ENCODE measurements at places on chromosomes 11 and 22.
A peak's percentile ranks its signal among the peaks of the same experiment; 100 is the strongest.

DNA sequence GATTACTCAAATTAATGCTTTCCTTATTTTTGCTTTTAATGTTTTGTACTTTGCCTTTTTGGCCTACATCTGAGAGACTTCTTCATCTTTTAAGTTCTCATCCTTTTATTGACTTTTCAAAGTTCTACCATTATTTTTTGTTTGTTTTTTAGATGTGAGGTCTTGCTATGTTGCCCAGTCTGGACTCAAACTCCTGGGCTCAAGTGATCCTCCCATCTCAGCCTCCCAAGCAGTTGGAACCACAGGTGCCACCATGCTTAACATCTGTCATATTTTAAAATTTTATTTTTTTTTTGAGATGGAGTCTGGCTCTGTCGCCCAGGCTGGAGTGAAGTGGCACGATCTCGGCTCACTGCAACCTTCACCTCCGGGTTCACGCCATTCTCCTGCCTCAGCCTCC, 57.8 kb downstream of the PPP6R2 start:
- no peak for ATAC-seq

- ATAC-seq, result no peak
These were observed 3.2 kb upstream of the RTN4R start for GRCh38 chr22:20271114-20271994.

DNA sequence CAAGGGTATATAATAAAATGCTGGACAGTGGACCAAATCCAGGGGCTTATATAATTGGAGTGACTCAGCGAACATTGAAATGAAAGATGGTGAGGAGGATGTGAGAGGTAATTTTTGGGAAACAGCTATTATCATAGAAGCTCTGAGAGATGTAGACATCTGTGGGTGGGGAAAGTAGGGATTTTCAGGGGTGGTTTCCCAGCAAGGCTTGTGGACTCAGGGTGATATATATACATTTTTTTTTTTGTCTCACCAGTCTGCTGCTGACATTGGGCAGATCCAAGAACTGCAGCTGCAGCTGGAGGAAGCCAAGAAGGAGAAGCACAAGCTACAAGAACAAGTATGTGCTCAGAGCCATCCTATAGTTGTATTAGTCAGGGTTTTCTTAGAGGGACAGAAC, 208.1 kb downstream of the MYO18B start:
- peak; percentile 60 for ATAC-seq

DNA sequence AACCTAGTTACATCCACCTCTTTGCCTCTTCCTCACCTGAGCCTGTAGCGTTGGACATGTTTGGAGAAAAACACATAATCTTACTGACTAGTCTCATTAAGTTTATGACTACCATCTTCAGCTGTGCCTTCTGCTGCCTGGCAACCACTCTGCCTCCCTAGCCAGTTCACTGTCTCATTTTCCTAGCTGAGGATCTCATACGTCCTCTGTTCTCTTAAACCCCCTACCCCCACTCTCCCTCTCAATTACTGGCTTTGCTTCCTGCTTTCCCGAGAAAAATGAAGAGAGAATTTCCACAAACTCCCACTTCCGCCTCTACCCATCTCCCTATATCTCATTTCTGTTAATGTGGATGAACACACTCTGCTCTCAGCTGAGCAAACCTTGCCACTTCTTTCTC, 239.3 kb upstream of the POU2AF2 start:
- no peak for ATAC-seq

DNA sequence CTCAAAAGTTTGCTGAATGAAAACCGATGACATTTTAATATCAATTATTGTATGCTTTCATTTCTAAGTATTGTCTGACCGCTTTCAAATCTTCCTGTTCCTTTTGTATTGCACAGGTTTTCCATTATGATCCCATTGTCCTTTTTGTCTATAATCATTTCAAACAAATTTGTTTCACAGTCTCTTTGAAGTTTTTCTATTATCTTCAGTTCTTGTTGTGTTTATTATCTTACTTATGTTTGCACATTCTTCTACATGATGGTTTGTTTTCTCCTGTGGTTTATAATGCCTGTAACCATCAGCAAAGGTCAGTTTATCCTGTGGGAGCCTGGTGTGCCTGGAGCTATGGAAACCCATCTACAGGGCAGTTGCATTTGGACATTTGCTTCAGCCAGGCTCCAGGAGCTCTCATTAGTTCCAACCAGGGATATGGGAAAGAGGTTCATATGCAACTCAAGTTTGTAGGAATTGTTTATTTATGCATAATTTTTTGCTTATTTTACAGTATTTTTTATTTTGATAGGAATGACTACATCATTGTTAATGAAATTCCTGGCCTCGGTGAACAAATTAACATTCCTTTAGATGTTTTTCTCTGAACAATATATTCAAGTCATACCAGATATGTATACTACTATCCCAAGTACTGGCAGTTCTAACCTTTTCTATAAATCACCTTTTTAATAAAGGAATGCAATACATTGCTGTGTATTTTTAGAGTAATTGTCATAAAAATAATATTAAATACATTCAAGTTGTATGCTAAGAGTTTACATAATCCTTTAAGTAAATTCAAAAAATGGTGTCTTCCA, 179.2 kb downstream of the SBF2 start:
- no peak for ATAC-seq

DNA sequence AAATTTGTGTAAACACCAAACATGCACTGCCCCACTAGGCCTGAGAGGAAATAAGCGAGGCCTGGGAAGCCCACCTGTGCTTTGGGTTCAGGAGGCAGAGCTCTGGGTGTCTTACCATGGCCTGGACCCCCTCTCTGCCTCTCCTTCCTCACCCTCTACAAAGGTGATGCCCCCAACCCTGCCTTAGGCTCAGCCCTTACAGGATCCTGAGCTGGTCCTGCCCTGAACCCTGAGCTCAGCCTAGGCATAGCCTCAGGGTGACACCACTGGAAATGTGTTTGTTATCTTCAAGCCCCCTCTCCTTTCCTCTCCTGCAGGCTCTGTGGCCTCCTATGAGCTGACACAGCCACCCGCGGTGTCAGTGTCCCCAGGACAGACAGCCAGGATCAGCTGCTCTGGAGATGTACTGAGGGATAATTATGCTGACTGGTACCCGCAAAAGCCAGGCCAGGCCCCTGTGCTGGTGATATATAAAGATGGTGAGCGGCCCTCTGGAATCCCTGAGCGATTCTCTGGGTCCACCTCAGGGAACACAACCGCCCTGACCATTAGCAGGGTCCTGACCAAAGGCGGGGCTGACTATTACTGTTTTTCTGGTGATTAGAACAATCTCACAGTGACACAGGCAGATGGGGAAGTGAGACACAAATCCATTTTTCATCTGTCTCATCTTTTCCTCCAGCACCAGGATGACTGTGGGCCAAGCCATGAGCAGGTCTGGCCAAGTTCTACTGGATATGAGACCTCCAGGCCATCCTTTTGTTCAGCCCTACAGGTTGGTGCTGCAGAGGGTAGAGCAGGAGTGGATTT, 117.8 kb downstream of the GGTLC2 start:
- no peak for ATAC-seq

GRCh38 chr11:112481893-112482292, 221.2 kb upstream of the PLET1 start:
- no peak for ATAC-seq

DNA sequence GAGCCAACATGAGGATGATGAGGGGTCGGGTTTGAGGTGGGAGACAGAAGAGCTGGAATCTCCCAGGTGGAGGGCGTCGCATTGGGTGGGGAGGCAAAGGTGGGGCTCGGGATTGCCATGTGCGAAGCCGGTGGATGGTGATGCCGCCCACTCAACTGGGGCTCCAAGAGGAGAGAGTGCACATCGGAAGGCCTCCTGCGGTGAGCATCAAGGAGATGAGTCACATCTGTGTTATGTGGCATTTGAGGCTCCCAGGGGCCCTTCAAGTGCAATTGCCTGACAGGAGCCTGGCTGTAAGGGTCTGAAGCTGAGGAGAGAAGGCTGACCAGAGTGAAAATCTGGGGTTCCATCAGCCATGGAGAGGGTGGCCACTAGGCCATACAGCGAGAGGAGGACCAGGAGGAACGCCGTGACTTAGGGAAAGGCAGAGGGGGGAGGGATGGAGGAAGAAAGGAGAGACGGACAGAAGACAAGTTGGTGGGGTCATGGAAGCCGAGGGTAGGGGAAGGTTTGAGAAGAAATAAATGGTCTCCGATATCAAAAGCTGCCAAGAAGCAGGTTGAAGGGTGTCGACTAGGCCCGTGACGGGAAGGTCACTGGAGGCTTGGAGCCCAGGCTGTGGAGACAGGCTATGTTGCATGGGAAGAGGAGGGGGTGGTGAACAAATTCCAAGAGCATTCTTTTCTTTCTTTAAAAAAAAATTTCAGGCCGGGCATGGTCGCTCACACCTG, 21.3 kb downstream of the RASD2 start:
- ATAC-seq, result no peak

Data from stimulated activated memory B cell treated with anti-CD40 and anti-IgM and Interleukin-4, amounts not matched to agents 10 μg/mL and 1 μg/mL and 100 μg/mL, for 72 hours (primary cell).